ENCODE measurements at places on chromosomes 4 and X.

DNA sequence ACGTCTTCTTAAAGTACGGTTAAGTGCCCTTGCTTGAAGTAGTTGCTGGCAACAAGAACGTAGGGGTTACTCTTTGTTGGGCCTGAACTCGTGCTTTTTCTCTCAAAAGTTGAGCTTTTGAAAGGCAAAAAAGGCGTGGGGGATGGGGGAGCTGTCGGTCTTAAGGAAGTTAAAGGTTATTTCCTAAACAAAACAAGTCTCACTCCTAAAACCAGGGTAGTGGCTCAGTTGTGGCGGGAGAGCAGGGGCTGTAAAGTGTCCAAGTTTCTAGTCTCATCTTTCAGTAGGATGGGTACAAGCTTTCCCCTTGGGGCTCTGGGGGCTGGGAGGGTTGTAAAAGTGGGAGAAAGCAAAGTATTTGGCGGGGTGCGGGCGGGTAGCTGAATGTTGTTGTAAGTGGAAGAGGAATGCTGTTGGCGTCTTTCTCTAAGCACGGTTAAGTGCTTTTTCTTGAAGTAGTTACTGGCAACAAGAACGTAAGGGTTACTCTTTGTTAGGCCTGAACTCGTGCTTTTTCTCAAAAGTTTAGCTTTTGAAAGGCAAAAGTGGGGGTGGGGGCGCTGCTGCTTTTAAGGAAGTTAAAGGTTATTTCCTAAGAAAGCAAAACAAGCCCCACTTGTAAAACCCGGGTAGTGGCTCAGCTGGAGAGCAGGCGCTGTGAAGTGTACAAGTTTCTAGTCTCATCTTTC lies 904 bp upstream of the WDR1 start:
- DNase-seq: no peak

GRCh38 chr4:20625426-20625825 lies 74.8 kb upstream of the PACRGL start:
- no peak for DNase-seq

DNA sequence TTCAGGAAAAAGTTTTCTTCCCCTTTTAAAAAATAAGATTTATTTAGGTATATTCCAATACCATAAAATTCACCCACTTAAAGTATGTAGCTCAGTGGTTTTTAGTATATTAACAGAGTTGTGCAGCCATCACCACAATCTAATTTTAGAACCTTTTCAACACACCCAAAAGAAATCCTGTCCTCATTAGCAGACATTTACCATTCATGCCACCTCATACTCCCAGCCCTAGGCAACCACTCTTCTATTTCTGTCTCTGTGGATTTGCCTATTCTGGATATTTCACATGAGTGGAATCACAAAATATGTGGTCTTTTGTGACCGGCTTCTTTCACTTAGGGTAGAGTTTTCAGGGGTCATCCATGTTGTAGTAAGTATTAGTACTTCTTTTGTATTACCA lies 7.4 kb downstream of the ZNF81 start:
- no peak for DNase-seq

GRCh38 chrX:8657883-8658282 lies 74.1 kb downstream of the ANOS1 start:
- DNase-seq: no peak
